ENCODE measurements at places on chromosomes 5 and 9.

DNA sequence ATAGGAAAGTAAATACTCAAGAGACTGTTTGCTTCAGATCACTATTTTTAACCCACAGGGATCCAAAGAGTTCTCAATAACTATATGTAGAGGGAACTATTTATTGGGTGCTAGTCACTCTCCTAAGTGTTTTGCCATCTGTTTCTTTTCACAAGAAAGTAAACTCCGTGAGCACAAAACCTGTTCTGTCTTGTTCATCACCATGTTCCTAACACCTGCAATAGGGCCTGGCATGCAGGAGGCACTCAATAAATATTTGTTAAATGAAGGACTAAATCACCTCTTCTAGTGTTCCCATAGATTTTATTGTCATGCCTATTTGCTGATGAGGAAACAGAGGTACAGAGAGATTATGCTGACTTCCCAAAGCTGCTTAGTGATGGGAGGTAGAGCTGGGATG, 118.2 kb downstream of the VCAN start:
- DNase-seq = no peak

DNA sequence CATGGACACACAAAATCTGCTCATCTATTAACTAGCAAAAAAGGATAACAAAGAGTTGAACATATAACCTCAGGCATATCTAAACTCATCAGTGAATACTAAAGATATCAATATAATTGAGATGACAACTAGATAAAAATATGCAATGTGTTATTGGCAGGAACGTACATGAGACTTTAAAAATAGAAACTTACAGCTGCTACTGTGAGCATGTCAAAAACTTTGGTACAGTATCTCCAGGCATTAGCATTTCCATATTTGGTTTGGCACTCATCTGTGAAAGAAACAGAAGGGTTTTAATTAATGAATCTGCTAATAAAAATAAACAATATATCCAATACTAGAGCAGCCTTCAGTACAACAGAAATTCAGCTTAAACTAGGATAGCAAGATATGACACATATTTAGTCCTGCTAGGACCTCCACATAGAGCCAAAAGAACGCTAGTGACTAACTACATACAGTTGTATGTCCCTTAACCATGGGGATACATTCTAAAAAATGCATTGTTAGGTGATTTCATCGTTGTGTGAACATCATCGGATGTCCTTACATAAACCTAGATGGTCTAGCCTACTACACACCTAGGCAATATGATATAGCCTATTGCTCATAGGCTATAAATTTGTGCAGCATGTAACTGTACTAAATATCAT, 10.5 kb upstream of the SCAI start:
- no peak for DNase-seq

DNA sequence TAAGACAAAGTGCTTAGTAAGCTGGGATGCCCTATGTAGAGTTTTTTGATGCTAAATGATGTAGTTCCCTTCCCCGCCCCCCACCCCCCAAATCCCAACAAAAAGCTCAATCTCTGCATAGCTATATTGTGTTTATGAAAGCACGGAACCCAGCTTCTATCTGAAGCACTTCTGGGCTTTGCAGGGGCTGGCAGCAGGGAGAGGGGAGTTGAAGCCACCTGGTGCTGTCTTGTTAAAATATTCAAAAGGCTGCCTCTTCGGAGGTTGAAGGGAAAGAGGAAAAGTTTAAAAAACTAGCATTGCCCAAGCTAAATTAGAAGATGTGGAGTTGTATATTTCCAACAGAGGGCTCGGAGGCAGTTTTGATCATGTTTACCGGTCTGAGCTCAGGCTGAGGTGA, 5.0 kb upstream of the TNC start:
- DNase-seq = no peak

- DNase-seq = no peak
Observed at GRCh38 chr5:136034984-136035383, 6.2 kb downstream of the TGFBI start.

GRCh38 chr9:112198646-112199045, 23.5 kb upstream of the SUSD1 start:
- no peak for DNase-seq

DNA sequence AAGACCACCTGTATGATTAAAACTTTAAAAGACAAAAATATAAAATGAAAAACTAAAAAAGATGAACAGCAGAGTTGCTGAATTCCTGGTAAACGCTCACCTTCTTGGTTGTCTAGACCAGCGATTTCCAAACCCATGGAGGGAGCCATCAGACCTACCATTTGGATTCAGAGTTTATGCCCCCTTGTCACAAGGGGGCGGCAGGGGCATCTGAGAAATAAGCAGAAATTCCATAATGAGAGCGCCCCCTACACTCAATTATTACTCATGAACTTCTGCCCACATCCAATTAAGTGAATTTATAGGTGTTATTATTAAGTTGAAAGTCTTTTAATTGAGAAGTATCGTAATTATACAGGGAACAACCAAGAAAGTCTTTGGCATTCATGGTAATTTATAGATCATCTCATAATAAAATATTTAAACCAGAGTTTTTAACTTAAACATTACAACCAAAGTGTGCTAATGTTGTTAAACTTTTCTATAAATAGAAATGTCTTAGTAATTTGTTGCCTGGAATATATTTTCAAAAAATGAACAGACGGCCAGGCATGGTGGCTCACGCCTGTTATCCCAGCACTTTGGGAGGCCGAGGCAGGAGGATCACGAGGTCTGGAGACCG, 35.2 kb upstream of the SPATA31C2 start:
- DNase-seq = no peak

DNA sequence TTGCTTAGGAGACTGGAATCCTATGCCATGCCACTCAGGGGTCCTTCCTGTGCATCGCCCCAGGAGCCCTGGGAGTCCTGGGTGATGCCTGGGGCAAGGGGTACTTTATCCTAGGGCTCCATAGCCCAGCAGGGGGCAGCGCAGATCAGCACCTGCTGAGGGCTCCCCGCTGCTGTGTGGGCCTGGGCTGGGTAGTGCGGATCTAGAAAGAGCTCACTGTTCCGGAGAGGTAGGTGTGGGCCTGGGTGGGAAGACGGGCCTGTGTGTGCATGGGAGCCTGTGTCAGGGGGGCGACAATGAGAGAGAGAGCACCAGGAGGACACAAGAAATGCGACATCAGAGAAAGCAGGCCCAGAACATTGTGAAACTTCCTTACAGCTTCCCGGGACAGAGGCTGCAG, 11.4 kb upstream of the DAB2IP start:
- no peak for DNase-seq

DNA sequence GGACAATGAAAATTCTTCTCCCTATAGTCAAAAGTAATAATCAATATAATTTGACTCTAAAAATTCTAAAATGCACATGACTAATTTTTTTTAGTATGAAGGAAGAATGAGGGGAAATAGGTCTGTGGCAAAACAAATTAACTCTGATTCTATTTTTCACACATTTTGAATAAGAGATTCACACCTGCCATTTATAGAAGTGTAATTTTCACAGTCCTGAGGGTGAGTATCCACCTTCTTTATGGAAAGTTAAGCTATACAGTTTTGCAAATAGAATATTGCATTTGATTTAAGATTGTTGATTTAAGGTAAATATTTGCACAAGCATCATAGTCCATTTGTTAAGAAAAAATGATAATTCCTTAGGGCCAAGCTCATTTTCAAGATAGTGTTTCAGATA, 417.7 kb downstream of the CHSY3 start:
- no peak for DNase-seq

DNA sequence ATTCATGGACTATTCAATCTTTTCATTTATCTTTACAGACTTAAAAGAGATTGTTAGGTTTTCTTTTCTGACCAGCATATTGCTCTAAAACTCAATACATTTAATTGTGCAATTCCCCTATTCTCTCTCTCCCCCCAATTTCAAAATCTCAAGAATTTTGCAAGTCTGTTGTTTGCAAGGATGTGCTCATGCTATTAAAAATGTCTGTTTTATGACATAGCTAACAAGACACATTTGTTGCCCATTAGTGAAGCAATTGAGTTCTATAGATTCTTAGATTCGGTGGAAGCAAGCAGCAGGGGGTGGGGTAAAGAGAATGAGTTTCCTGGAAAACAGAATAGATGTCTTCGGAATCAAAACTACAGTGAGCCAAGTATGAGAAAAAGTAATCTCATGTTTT, 8.5 kb upstream of the CSNK1A1 start:
- no peak for DNase-seq

DNA sequence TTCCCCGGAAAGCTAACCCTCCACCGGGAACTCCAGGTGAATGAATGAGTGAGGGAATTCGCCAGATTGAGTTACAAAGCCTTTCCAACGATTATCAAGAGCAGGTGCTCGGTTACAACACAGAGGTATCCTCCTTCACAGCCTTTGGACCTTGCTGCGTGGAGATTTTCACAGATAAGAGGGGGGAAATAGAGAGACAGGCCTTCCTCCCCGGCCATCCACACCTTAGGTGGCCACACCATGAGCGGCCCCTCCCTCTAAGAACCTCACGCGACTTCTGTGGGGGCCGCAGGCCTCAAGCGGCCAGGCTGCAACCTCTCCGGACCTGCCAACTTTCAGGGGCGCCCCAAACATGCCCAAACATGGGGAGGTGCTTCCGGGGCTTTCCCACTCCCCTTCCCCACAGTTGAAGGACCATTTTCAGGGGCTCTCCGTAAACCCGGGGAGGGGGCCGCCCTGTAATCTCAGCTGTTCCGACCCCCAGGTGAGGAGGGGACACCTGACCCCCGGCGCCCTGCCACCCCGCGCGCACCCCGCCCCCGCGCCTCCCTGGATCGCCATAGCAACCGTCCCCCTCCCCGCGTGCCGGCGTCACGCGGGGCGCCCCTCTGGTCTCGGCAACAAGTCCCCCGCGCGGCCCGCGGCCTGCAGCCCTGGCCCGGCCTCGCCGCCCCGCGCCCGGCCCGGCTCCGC, 603 bp downstream of the DENND1A start:
- no peak for DNase-seq

DNA sequence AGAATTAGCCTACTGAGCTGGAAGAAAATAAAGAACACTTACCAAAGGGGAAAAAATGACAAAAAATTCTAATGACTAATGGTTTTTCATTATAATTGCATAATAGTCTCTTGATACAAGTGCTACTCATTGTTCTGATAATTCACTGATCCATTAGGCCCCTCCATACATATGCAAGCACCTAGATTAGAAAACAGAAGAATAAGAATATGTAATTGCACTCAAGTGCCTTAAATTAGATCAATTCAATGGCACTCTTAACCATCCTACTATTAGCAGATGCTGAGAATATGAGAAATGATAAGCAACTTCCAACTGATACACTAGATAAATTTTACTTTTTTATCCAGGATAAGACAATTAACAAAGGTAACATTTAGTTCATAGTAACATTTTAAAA, 440.9 kb upstream of the C9orf72 start:
- DNase-seq = no peak

DNA sequence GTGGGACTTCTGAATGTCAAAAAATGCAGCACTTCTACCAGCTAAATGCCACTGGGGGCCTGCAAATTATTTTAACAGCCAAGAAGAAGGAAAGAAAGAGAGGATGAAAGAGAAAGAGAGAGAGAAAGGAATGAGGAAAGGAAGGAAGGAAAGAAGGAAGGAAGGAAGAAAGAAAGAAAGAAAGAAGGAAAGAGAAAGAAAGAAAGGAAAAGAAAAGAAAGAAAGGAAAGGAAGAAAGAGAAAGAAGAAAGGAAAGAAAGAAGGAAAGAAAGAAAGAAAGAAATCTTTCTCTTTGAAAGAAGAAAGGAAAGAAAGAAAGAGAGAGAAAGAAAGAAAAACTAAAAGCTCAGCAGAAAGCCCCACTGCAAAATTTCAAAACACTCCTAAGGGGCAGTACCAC, 69.2 kb upstream of the SV2C start:
- no peak for DNase-seq

GRCh38 chr5:143142596-143143435, 260.7 kb downstream of the NR3C1 start:
- DNase-seq = no peak

DNA sequence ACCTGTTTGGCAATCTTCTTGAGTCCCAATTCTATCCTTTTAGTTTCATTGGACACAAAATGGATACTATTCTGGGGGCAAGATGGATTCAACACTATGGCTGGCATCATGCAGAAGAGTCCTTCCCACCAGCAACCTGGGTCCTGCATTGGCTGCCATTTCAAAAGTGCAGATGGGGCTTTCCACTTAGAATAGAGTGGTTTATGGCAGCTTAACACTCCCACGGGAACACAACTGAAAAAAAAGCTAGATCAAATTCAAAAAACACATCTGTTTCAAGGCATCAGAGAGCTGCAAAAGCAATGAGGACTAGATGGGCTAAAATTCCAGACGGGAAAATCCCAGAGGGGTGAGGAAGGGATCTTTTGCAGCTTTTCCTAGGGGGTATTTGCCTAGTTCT, 11.2 kb upstream of the HMHB1 start:
- DNase-seq = no peak

DNA sequence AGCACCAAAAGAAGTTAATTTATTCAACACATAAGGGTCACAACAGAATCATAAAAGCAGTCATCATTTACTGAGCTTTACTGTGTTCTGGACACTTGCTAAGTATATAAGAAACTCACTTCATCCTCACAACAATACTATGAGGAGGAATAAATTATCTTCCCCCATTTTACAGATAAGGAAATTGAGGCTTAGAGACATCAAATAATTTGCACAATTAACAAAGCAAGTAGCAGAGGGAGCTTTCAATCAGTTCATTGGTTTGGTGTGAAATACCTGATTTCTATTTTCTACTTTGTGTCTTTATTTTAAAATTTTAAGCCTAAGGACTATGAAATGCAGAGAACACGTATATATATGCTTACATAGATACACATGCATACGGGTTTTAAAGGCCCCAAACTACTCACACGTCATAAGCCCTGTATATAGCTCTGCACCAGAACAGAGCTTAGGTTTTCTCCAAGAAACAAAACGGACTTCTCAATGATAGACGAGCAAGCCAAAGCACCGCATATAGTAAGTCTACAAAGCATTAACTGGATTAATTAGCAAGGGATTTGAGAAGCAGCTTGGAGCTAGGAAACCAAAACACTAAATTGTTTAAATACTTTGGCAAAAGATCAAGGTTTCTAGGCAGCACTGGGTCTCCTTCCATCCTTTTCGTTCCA, 95.6 kb downstream of the DENND1A start:
- no peak for DNase-seq

- peak; percentile 49 for DNase-seq
Observed at GRCh38 chr5:14156650-14157492, 13.7 kb downstream of the TRIO start.

GRCh38 chr9:124180557-124180956, 77.2 kb upstream of the NEK6 start:
- no peak for DNase-seq

DNA sequence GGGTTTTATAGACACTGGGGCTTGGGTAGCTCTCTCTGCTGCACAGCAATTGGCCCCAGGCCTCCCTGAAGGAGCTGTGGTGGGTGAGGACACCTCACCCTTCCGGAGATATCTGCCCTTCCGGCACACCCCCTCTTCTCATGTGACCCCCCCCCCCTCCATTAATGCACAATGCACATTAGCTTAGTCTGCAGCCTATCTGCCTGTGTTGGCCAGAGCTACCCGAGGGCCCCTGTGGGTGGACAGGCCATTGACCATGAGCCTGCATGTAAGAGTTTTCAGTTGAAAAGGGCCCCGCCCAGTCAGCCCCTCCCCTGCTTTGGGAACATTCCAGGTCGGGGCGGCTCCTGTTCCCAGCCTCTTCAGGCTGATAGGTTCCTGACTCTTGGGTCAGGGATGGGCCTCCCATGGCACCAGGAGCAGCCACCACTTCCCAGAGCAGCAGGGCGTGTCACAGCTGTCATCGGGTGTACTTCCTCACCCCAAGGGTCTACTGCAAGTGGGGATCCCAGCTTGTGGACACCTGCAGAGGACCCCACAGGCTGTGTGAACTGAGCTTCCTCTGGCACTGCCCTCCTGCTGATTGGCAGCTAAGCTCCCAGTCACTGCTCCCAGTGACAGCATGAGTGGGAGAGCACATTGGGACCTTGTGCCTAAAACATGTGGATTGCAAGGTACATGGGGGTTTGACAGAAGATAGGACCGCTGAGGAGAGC, 17.8 kb downstream of the PHF2 start:
- no peak for DNase-seq
